NCI-H1694 (cell line): ENCODE measurements at places on chromosomes 5 and 9.

GRCh38 chr5:104573949-104574709 is 1011.5 kb upstream of the NUDT12 start:
- no peak for DNase-seq

DNA sequence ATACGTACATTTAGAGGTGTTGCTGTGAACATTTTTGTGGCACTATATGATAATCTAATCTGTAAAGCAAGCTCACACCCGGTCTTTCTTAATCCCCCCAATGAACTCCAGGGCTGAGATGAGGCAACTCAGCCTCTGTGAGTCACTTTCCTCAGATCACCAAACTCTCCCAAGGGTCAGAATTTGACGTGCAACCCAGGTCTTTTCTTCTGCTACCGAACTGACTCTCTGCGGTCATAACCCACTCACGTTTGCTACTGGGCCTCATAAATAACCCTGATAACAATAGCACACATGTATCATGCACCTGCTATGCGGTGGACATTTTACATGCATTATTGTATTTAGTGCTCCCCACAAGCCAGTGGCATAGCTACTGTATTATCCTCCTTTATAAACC is 153.1 kb downstream of the DROSHA start:
- DNase-seq: no peak

GRCh38 chr5:151384106-151384505 is 36.7 kb upstream of the SLC36A2 start:
- DNase-seq: no peak

GRCh38 chr9:126166291-126166690 is 160.3 kb upstream of the MVB12B start:
- no peak for DNase-seq

- no peak for DNase-seq
These were observed 935.8 kb downstream of the DTWD2 start for GRCh38 chr5:118052503-118052902.

- DNase-seq: no peak
These were observed 60.0 kb upstream of the TYRP1 start for GRCh38 chr9:12633016-12633765.

DNA sequence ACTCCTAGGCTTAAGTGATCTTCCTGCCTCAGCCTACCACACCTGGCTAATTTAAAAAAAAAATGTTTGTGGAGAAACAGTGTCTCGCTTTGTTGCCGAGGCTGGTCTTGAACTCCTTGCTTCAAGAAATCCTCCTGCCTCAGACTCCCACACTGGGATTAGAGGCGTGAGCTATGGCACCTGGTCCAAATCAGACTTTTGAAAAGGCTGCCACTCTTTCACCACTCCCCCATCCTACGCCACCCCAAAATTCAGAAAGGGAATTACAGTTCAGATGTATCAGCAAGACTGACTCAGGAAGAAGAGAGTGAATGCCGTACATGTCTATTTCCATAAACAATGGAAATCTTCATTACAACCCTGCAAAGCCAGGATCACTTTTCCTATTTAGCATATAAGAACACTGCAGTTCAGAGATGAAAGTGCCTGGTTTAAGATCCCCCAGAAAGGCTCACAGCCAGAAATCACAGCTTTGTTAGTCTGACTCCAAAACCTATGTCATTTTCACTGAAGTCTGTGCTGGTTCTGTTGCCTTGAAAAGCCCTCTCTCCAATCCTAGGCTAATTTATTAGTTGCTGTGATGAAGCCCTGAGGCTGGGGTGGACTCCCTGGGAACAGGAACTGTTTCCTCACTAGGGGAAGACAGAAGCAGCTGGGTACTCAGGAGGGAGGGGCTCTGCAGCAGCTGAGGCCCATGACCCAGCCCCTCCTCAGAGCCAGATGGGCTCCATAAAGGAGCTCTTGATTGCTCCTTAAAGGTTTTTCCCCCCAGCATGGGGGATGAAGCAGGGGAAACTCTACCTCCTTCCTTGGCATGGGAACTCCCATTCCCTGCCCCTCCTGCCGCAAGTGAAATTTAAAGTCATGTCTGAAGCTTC is 3.1 kb downstream of the FBLL1 start:
- no peak for DNase-seq

DNA sequence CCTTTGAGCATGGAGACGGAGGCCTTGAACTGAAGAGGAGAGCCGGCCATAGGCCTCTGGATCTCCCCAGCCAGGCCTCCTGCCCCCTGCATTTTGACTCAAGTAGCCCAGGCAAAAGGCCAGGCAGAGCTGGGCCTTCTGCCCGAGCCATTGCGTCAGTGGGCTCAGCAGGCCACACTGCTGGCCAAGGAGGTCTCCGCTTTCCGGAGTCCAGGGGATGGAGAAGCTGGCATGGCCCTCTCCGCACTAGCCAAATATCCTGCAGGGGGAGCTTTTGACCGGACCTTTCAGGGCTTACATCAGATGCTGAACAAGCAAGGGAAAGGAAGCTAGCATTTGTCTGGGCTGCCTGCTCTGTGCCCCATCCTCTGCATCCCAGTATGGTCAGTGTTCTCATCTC is 386.8 kb downstream of the TRIM36 start:
- DNase-seq: no peak
